ENCODE measurements at places on chromosomes 16 and 17.

GRCh38 chr16:73248316-73248715 lies 200.4 kb upstream of the ZFHX3 start:
- DNase-seq, result no peak

- no peak for DNase-seq
Measured at GRCh38 chr17:8391711-8392110, 5.9 kb downstream of the RNF222 start.

DNA sequence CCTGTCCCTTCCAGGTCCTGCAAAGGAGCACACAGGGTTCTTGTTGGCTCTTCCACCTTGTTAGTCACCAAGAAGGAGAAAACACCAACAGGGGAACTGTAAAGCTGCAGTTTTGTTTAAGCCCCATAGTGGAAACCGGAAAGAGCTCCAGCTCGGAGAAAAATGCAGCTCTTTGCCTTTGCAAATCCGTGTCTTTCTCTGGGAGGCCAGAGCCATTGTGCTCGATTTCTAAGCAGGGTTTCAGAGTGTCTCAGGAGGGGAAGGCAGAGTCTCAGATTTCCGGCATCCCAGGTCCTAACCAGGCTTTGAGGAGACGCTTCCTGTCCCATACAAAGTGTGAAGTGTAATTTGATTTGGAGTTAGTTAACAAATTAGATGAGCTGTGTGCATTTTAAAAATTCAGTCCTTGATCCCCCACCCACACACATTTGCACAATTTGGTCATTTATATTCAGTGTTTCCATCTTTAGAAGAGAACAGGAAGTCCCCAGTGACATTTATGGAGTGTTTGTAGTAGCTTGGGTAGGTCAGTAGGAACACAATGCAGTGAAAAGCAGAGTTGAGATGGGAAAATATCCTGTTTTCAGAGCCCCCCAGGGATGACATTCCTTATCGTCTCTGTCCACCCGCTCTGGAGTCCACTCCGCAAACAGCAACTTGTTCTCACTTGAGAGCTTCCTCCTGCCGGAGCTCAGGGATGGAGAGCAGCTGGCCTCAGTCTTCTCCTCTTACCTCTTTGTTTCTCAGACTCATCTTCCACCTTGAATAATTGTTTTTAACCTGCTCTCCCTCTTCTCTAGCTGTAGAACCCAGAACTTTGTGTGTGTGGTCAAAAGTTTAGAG lies 331.9 kb downstream of the SEC14L1 start:
- DNase-seq, result peak; percentile 56

DNA sequence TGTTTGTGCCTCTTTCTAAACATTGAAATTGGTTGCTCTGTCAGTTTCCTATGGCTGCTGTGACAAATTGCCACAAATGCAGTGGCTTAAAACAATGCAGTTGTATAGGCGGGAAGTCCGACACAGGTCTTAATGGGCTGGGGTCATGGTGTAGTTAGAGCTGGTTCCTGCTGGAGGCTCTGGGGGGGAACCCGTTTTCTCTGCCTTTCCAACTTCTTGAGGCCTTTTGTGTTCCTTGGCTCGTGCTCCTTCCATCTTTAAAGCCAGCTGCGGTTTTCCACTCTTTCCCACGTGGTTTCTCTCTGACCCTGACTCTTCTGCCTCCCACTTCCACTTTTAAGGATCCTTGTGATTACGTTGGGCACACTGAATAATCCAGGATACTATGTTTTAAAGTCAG lies 12.5 kb downstream of the EPN2 start:
- no peak for DNase-seq

- no peak for DNase-seq
Measured at GRCh38 chr16:48447940-48448536, 62.8 kb upstream of the SIAH1 start.

- DNase-seq, result no peak
Measured at GRCh38 chr16:15983898-15984297, 34.5 kb downstream of the ABCC1 start.

Measured in stimulated activated CD4-positive, alpha-beta T cell treated with anti-CD3 and anti-CD28 coated beads, Interleukin-4, amount 100 ng/mL, for 24 hours (primary cell).